NCI-H2227 treated with DMSO at 0.1 percent for 48 hours (cell line): ENCODE measurements at places on chromosomes 4 and X.

- no peak for DNase-seq
Measured at GRCh38 chr4:5753366-5753765, 42.4 kb downstream of the EVC start.

DNA sequence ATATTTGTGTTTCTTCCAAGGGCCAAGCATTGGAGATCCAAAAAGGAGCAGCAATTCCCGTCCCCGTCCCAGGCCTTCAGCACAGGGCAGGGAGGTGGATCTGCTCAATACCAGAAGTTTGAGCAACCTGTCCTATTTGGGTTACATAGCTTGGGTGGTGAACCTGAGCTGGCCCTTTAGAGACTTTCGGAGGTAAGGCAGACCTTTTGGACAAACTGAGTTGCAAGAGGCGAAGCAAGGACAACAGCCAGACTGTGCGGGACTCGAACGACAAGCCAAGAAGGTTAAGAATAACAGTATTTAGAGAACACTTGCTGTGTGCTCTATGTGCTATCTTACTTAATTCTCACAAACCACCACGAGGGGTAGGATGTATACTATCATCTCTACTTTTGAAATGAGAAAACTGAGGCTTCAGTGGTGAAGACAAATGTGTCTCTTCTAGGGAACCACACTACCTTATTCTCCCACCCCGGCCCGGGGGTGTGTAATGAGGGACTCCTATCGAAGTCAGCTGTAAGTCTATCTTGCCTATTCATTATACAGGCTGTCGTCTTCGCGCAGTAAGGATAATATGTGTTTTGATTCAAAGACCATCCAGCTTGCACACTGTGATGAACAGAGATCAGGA lies 1.3 kb downstream of the NOP14 start:
- DNase-seq, result no peak

- no peak for DNase-seq
Measured at GRCh38 chrX:139875841-139876240, 57.0 kb downstream of the ATP11C start.

GRCh38 chr4:55959655-55960054 lies 10.9 kb downstream of the CEP135 start:
- no peak for DNase-seq

GRCh38 chr4:146059151-146059550 lies 116.4 kb upstream of the LSM6 start:
- DNase-seq, result no peak

GRCh38 chr4:53601251-53601764 lies 10.0 kb upstream of the LNX1 start:
- DNase-seq, result no peak

DNA sequence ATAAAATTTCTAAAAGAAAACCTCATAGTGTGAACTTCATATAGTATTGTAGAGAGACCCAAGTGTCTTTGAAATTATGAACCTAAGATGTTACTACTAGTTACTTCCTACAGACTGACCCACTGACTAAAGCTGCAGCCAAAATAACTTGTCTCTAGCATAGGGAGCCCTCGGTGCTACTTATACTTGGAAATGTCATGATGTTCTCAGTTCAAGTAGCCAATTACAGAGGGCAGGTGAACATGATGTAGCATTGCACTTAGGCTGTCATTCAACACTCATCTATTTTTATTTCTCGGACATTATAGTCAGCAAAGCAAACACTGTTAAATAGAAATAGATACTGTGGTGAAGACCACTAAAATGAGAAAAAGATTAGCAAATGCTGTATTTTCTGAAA lies 165.6 kb downstream of the AREG start:
- DNase-seq, result no peak

DNA sequence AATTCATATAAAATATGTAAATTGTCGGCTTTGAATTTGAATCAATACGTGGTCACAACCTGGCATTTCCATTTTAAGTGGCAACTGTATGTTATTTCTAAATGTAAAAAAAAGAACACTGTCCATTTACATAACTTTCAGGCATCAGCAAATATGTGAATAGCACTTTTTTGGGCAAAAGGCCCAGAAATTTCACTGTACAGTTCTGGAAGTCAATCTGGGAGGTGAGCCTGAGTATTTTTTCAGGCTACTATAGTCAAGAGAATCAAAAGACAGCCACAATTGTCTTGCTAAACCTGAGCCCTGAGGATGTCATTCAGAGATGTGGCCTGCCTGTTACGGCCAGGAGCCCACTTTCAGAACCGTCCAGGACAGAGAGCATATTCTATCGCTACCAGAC lies 543.9 kb upstream of the MAGEB2 start:
- DNase-seq, result no peak

DNA sequence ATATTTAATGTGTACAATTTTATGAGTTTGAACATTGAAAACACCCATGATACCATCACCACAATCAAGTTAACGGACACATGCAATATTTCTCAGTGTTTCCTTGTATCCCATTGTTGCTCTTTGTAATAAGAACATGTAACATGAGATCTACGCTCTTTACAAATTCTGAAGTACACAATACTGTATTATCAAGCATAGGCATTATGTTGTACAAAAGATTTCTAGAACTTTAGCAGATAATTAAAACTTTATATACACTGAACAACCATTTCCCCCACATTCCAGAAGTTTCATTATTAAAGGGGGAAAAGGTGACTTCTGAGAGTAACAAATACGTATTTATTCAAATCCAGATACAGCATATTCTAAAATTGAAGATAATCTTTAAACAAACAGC lies 114.5 kb downstream of the SLC10A7 start:
- DNase-seq, result no peak

- DNase-seq, result no peak
Measured at GRCh38 chr4:184448821-184449220, 25.5 kb downstream of the IRF2 start.

GRCh38 chr4:2356123-2357069 lies 62.0 kb downstream of the ZFYVE28 start:
- no peak for DNase-seq

GRCh38 chr4:7795983-7796382 lies 143.7 kb downstream of the AFAP1 start:
- no peak for DNase-seq

GRCh38 chrX:120791013-120791643 lies 84.5 kb downstream of the CT47B1 start:
- no peak for DNase-seq

GRCh38 chr4:28518561-28519165 lies 1658.0 kb downstream of the STIM2 start:
- DNase-seq, result no peak

GRCh38 chr4:24632011-24632410 lies 47.7 kb upstream of the DHX15 start:
- no peak for DNase-seq

DNA sequence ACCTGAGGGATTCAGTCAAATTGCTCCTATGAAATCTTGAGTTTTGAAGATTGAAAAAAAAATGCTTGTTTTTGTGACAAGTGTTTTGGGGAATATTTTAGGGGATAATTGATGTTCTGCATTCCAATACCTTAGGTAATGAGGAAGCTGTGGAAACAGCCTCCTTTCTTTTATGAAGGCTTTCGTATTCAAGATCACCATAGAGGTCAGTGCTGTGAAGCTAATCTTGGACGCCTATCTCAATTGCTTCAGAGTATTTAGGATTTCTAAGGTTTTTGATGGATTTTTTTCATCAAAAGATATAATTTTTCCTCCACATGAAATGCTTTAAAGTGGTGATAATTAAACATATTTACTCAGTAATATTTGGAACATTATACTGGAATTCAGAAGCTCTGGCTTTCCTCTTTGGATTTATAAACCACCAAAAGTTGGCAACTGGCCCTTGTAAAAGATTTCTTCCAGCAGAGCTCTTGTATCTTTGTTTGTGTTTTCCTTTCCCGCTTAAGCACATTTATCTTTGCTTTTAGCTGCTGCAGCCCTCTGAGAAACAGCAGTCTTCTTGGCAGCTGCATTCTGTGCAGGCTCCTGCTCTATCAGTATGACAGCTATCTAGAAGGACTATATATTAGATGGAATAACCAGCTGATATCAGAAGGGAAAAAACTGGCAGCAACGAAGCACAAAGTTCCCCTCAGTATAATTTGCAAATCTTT lies 63.7 kb downstream of the HMGB2 start:
- DNase-seq, result no peak

DNA sequence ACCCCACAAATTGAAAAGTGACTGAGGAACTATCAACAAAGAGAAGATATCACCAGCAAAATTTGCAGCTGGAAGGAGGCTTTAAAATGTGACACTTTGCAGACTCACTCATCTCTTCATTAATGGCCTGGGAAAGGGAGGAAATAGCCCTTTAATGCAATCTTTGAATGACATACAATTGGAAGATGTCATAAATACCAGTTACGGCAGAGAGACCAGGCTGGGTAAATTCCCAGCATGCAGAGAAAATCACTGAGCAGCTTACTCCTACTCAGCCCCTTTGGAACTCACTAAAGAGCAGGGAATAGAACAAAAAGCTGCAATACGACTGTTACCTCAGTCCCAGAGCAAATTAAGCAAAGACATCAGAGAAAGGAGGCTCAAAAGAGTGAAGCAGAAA lies 238.9 kb downstream of the HS3ST1 start:
- DNase-seq, result no peak

GRCh38 chrX:124441971-124442590 lies 95.7 kb downstream of the SH2D1A start:
- DNase-seq, result no peak

GRCh38 chr4:163618845-163619244 lies 124.4 kb downstream of the TMA16 start:
- DNase-seq, result no peak

- no peak for DNase-seq
Measured at GRCh38 chr4:168028970-168029597, 63.3 kb upstream of the ANXA10 start.

GRCh38 chr4:86496094-86497080 lies 97.7 kb upstream of the PTPN13 start:
- DNase-seq, result peak; percentile 25

GRCh38 chr4:173091362-173091761 lies 77.2 kb upstream of the GALNT7 start:
- no peak for DNase-seq

GRCh38 chr4:101334963-101335572 lies 12.3 kb downstream of the PPP3CA start:
- peak; percentile 16 for DNase-seq

DNA sequence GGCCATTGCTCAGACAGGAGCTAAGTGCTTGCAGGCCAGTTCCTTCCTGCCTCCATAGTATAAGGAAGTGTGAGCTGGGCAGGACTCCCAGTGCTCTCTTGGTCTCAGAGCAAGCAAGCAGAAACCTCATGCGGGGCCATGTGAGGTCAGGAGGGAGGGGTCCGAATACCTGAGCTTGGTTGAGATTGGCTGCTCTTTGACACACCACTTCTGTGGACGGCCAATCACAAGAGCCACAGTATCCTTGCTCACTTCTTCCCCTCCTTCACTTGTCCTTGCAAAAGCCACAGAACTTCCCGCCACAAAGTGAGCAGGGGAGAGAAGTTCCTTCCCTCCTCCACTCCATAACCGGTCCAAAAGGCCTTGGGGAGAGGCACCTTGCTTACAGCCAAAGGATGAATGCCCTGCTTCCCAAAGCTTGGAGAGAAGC lies 56.7 kb downstream of the PRPS1 start:
- DNase-seq, result no peak

GRCh38 chrX:105543283-105543682 lies 279.1 kb upstream of the NRK start:
- DNase-seq, result no peak
